Stimulated activated naive CD4-positive, alpha-beta T cell treated with Interleukin-2 at 50 U/mL for 16 hours (primary cell): ENCODE measurements at places on chromosomes 5 and 9.

GRCh38 chr9:109880276-109881169, 100.5 kb downstream of the PALM2AKAP2 start:
- DNase-seq: no peak

DNA sequence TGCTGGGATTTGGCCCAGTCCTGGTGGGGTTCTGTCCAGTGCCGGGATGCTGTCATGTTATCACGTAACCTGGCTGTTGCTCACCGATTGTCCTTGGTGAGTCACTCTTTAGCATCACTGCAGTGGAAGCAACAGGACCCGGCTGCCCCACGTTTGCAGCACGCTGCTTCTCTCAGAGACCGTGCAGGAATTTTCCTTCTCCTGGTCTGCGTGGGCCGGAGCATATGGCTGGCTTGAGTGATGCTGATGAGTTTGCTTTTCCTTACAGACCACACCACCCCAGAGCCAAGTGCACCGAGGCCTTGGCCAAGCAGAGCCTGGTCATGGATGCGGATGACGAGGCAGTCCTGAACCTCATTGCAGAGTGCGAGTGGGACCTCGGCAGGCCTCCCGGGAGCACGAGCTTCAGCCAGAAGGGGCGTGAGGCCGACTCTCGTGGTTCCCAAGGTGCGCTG, 21.4 kb downstream of the CEP72 start:
- no peak for DNase-seq

DNA sequence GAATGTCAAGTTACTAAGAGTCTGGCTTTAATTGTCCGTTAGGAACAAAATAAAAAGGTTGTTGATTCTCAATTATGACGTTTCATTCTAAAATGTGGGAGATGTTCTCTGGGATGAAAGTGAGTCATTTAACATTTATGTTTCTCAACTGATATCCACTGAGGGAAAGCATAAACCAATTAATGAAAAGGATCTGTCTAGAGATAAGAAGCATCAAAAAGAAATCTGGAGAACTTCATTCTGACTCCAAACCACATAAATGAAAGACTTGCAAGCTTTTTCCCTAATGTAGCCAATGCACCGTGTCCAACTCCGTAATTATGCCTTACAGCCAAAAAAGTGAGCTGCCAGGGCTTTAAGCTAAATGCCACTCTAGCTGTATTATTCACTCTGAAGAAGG, 654.2 kb downstream of the TLE1 start:
- no peak for DNase-seq

DNA sequence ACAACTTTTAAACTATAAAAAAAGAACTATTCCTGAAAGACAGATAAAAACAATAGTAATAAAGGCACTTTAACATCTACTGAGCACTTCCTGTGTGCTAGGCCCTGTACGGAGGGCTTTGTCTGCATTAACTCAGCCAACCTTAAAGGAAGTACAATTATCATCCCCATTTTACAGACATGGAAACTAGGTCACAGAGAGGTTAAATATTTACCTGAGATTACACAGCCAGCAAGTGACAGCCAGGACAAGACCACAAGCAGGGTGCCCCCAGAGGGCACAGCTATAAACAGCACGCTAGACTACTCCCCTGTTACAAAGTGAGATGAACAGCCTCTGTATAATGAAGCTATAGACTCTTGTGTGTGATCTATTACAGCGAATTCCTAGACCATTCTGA, 25.5 kb downstream of the DDX31 start:
- no peak for DNase-seq

DNA sequence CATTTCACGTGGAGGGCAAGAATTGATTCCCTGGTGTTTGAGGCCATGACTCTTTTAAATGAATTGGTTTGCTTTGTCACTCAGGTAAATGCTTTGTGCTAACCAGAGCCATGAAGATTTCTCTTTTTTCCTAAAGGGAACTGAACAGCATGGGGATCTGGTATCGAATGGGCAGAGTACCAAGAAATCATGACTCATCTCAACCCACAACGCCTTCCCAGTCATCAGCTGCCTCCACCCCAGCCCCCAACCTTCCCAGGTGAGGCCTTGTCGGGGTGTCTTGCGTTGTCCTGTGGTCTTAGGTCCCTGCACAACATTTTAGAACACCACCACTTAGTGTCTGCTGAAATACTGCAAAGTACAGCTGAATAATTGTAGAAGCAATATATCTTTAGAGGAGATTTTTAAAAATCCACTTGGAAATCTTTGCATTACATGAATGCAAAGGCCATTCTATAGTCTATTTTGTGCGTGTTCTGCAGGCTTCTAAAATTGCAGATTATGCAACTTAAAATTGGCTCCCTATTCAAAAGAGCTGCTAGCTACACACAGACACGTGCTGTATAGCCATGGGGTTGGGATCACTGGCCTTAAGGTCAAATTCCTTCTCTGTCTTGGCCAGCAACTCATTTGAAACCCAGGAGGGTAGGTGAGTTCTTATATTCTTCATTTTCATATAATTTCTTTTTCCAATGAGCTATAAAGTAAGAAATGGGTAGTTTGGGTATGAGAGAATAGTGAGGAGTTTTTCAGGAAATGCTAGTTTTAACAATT, 69.0 kb downstream of the MVB12B start:
- DNase-seq: no peak

- no peak for DNase-seq
Measured at GRCh38 chr5:88799938-88800535, 82.9 kb downstream of the MEF2C start.

DNA sequence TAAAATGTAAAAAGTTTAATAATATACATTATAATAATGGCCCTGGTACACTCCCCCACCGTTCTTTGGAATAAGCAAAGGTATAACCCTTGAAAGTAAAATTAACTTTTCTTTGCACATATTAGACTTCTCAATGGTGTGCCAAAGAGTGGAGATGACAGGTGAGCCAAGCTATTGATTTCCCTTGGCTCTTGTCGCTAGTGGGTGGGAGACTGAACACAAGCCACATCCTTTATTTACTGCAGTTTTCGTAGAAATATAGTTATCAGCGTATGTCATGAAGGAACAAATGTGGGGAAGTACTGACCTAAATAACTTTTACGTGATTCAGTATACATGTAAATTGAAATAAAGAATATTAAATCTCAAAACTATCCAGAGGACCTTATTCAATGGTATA, 549.3 kb downstream of the RAB3C start:
- DNase-seq: no peak

GRCh38 chr9:18771011-18771410, 262.0 kb downstream of the SAXO1 start:
- no peak for DNase-seq

DNA sequence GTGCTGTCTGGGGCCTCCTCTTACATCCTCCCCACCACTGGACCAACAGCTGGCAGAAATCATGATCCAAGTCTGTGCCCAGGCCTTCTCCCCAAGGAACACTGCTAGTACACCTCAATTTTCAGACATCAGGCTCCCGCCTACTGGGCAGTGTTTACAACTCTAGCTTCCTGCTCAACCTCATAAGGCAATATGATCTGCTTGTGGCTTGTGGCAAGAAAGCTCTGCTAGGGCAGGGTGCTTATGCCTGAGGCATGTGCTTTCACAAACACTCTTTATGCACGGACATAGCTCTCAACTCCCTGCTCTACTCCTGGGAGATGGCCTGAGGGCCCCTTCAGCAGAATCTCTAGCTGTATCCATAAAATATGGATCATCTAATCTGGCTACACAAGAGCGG, 32.5 kb downstream of the SH3TC2 start:
- no peak for DNase-seq

DNA sequence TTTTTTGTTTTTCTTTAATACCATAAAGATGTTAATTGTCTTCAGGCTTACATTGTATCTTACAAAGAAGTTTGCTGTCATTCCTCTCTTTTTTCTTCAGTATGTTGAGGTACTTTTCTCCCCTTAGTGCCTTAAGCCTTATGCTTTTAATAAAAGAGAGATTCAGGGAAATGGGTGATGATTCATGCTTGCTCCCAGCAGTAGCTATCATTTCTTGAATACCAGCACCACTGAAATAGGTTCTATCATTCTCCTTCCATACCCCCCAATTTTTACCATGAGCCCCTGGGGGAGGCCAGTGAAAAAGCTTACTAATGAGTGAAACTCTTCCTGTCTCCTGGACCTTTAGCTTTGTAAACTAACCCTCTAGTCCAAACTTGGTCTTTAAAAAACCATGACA, 165.0 kb downstream of the FBXL7 start:
- no peak for DNase-seq

DNA sequence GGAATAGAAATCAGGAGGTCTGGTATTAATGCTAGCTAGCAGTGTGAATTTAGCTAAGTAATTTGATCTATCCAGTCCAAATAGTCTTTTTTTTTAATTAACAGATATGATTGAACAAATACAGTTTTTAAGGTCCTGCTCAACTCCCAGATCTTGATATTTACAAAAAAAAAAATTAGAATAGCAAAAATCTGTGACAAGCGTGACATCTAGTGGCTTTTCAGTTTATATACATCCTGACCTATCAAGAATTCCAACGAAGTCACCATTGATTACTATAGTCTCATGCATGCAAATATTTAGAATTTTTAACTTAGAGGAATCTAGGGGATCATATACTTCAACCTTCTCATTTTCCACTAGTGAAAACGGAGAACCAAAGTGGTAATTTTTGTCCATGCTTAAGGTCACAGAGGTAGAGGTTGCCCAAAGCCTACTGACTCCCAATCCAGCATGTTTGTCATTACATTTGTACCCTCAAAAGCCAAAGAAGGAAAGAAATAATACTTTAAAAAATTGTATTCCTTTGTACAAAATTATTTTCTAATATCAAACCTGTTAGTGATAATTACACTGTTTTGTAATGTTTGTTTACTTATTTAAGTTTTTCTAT, 17.6 kb upstream of the TARS1 start:
- DNase-seq: no peak

DNA sequence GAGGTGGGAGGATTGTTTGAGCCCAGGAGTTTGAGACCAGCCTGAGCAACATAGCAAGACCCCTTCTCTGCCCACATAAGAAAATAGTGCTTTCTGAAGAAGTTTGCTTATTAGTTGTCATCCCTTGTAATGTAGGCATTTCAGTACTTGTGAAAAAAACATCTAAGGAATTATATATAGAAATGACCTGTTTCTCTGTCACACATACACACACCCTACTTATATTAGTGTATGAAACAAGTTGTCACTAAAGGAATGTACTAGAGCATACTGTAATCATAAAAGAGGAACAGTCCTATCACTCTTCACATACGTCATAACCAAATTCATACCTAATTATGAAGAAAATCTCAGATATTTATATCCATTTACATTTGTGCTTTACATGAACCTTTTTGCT, 122.0 kb downstream of the NIPBL start:
- DNase-seq: no peak

GRCh38 chr5:135713161-135713915, 121.1 kb upstream of the SLC25A48 start:
- no peak for DNase-seq

GRCh38 chr5:62385131-62385530, 18.6 kb downstream of the DIMT1 start:
- no peak for DNase-seq

- no peak for DNase-seq
Measured at GRCh38 chr5:143370440-143370839, 33.0 kb downstream of the NR3C1 start.

DNA sequence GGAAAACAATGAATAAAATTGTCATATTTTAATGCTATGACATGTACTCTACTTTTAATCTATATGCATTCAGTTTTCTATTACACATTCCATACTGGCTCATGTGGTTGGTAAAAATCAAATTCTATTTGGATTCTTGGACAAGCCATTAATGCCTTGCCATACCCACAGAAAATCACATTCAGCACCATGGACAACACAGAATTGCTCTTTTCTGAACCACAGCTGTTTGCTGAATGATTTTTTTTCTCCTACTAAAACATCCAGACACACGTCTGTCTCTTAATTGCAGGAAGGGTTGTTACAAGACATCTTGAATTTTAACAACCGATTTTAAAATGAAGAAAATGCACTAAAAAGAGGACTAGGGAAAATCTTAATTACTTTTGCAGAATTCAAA, 675.6 kb downstream of the BRINP1 start:
- no peak for DNase-seq

DNA sequence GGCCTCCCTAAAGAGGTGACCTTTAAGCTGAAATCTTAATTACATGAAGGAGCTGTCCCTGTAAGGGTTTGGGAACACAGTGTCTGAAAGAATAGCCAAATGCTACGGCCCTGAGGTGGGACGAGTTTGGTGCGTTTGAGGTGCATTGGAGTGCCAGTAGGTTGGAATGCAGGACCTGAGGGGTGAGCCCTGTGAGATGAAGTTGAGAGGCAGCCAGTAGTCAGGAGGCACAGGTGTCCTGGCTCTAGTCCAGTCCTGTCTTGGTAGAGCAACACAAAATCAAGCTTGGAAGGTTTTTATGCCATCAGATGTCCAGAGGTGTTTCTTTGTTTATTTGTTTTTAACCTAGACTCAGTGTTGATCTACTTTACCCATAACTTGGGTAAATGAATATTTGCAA, 108.5 kb downstream of the ARHGAP26 start:
- DNase-seq: no peak

DNA sequence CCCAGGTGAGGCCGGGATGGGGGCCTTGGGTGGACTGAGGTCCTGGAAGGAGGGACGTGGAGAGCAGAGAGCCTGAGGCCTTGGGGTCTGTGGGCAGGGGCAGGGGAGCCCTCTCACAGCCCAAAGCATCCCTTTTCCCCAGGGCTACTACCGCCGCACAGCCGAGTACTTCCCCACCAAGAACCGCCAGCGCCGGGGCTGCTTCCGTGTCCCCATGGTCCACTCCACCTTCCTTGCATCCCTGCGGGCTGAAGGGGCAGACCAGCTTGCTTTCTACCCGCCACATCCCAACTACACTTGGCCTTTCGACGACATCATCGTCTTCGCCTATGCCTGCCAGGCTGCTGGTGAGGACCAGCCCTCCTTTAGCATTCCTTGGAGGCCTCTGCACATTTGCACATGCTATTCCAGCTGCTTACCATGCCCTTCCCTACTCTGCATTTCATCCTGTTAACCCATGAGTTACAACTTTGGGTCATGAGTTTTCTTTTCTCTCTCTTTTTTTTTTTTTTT, 3.7 kb downstream of the CERCAM start:
- DNase-seq: no peak

DNA sequence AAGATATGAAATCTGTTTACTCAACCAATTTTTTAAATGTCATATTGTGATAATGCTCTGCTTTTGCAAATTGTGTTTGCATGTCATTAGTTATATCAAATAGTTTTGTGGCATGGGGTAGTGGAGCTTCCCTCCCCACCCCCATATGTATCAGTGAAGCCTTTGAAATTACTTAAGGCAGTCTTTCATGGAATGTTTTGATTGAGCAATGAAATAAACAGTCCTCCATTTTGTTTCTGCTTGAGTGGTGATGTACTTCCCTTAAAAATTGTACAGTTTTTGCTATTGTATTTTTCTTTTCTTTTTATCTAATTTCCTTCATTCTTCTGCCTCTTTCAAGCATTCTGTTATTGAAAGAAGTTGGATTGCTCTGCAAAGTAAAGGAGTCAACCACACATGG, 3.5 kb downstream of the SOWAHA start:
- DNase-seq: no peak

- DNase-seq: no peak
Measured at GRCh38 chr5:99058466-99058865, 129.7 kb upstream of the CHD1 start.

GRCh38 chr5:24177821-24178220, 467.0 kb downstream of the CDH10 start:
- no peak for DNase-seq

- no peak for DNase-seq
Measured at GRCh38 chr9:103431809-103432208, 436.7 kb downstream of the CYLC2 start.
